ENCODE measurements at places on chromosomes 12 and 14.

GRCh38 chr12:12823811-12824210, 10.7 kb downstream of the DDX47 start:
- DNase-seq = no peak

DNA sequence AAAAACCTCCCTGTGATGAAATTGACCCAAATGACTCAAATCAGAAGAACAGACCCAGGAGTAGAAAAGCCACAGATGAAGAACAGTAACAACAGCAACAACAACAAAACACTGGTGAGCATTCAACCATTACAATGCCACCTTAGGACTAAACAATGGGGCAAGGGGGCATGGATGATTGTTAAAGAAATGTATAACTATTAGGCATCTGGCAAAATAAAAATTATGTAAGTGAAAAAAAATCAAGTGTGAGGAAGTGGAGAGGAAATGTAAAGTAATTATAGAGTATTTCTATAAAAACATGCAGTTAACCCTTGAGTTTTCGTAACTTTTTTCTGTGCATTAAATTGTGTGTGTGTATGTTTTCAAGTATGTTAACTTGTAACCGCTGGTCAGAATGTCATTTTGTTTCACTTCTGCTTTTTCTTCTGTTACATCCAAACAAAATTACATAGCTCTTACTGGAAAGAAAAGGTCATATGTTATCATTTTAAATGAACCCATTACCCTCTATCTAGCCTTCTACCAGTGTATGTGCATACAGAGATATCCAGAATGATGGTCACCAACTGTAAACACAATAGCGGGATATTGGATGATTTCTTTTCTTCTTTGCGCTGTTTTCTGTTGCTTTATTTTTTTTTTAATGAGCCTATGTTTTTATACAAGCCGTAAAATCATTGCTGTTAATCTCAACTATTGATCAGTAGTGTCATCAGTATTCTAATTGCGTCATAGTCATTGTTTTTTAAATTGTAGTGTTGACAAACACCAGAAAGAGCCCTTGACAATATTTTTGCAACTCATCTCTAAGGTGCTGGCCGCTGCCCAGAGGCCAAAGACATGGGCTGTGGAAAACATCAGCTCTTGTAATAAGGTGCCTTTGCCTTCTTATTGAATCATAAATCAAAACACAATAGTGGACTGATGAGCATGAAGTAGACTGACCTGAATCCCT, 170.6 kb downstream of the CRADD start:
- DNase-seq = no peak

DNA sequence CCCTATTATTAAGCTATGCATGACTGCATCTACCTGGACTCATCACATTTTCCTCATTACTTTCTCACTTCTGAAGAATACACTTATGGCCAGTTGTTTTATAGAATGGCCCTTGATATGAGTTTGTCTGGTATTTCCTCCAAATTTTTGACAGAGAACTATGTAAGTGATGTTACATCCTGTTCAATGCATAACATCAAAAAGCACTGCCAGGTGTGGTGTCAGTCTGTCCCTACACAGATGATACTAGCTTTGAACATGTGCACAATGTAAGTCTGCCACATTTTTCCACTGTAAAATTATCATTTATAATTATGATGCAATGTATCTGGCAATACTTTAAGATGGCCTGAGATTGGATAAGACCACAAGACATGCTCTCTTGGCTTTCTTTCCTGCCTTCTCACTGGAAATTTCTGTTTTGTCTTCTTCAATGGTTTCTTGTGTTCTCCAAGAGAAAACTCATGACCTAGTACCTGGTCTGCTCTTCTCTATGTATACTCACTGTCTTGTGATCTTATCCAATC, 28.3 kb downstream of the HEATR5A start:
- no peak for DNase-seq

DNA sequence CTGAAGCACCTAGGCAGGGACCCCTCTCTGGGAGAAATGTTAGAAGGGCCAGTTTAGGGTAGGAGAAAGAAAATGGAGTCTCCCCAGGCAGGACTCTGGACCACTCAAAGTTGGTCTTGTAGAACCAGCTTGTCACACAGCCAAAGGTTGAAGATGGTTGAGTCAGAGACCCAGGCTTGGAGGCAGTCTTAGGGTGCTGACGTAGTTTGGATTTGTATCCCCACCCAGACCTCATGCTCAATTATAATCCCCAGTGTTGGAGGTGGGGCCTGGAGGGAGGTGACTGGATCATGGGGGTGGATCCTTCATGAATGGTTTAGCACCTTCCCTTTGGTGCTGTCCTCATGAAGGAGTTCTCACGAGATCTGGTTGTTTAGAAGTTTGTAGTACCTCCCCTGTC, 121.2 kb downstream of the CRACR2A start:
- no peak for DNase-seq

Data from stimulated activated naive CD8-positive, alpha-beta T cell treated with anti-CD3 and anti-CD28 coated beads, Interleukin-15, Interleukin-2, amounts not matched to agents 100 U/mL and 50 U/mL, for 24 hours (primary cell).